Fibroblast of skin of back (primary cell): ENCODE measurements at places on chromosomes 1 and 21.
A peak's percentile ranks its signal among the peaks of the same experiment; 100 is the strongest.

GRCh38 chr1:90925928-90926869, 95.6 kb downstream of the ZNF644 start:
- peak; percentile 66 for DNase-seq

DNA sequence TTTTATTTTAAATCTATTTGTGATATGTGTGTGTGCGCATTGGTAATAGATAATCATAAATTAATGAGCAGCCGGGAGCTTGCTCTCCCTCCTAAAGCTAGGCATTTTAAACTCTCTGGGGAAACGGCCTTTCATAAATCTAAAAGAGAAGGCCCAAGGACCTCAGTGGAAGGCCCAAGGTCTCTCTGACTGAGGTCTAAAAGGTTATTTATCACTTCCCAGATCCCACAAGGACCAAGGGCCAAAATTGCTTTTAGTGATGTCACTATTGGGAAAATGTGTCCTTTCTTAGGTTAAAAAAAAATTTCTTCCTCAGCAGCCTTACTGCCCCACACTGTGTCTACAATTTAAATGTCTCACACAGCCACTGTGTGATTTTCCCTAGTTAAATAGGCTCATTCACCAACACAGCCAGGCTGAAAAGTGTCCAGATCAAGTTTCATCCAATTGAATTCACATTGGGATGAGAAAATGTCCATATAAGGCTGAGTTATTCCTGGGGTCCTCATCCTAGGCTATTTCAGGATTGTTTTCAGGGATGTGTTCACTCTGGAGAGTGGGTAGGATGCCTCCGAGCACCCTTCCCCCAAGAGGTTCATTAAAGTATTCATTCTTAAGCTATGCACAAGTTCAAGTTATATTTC, 46.1 kb downstream of the SLC44A3 start:
- DNase-seq = peak; percentile 98

DNA sequence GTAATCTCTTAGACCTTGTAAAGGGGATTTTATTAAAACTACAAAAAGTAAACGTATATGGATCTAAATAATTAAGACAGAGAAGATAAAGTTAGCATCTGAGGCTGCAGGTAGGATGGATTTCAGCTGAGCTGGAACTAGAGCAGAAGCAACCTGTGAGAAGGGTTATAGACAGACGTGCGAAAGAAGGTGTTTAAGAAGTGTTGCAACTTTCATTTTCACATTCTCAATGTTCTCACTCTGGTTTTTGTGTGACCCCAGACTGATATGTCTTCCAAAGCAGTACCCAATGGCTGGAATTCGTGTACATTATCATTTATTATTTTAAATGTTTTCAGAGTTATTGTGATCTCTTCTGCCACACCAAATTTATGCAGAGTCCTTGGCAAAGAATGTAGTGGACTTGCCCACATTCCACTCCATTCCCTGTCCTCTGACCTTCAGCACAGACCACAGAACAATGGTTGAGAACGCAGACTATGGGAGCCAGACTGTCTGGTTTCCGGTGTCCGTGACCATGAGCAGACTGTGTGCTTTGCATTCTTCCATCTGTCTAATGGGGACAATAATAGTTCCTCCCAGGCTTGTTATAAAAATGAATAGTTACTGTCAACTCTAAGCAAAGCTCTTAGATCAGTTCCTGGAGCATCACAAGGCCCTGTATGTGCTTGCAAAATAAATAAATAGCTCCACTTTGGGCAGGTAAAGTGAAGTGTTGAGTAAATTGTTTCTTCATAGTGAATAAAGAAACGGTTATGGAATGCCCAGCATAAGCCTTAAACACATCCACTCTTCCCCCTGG, 140.6 kb upstream of the SAMSN1 start:
- DNase-seq = no peak

- no peak for DNase-seq
Measured at GRCh38 chr1:29392036-29392435, 155.7 kb downstream of the PTPRU start.

GRCh38 chr1:206476591-206476990, 6.3 kb downstream of the IKBKE start:
- DNase-seq = no peak

DNA sequence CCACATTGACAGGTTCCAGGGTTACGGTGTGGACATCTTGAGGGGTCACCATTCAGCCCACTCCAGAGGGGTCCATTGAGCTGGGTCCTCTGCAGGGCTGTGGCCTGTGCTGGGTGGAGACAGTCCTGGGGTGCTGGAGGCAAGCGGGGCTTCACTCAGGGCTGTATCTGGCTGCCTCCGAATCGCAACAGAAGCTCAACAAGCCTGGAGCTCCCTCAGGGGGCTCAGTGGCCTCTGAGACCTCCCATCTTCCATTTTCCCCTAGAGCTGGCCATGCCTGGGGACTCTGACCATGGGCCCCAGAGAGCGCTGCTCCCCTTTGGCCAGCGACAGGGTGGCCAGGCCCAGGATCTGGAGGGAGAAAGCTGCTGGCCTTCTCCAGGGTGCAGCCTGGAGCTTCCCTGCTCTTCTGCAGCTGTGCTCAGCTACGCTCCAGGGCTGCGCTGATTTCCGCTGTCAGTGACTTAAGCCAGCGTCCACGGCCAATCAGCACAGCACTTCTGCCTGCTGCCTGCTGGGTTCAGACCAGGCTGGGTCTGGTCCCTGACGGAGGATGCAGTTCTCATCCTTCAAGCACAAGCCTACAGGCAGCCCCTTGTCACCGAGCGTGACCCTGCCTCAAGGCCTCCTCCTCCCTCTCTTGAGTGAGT, 45.0 kb upstream of the ADARB1 start:
- DNase-seq = no peak

DNA sequence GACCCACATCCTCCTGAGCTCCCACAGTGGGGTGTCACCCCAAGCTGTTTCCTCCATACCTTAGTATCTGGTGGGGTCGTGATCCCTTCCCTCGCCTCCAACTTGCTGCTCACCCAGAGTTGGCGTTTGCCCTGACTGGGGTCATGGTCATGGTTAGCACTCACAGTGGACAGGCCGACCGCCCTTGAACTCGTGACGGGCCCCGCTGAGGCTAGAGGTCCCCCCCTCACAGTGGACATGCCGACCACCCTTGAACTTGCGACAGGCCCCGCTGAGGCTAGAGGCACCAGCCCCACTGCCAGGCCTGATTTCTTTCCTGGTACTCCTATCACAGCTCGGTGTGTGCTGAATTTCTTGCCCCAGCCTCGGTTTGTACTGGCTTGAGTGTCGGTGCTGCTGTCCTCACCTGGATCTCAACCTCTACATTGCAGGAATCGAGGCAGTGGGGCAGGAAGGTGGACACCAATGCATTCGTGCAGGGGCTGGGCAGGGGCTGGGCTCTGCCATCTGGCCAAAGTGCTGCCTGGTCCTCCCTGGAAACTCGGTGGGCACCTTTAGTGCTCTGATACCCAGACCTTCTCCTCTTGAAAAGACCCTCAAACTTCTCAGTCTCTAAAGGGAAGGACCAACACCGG, 37.5 kb upstream of the AJAP1 start:
- DNase-seq = no peak

DNA sequence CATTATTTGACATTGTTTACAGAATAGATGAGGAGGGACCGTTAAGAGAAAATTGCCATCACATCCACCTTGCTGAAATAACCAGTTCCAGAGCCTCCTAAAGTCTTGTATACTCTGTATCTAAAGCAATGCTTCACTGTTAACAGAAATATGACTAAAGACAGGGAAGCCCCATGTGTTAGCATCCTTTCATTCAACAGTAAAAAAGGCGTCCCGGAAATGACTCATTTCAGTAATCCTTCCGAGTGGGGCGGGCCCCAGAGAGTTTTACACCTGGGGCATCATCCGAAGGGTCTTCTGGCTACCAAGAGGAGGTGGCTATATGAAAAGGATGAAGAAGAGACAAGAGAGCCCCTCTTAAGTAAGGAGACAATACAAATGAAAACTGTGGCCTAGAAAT, 227.2 kb downstream of the SLC45A1 start:
- DNase-seq = no peak

DNA sequence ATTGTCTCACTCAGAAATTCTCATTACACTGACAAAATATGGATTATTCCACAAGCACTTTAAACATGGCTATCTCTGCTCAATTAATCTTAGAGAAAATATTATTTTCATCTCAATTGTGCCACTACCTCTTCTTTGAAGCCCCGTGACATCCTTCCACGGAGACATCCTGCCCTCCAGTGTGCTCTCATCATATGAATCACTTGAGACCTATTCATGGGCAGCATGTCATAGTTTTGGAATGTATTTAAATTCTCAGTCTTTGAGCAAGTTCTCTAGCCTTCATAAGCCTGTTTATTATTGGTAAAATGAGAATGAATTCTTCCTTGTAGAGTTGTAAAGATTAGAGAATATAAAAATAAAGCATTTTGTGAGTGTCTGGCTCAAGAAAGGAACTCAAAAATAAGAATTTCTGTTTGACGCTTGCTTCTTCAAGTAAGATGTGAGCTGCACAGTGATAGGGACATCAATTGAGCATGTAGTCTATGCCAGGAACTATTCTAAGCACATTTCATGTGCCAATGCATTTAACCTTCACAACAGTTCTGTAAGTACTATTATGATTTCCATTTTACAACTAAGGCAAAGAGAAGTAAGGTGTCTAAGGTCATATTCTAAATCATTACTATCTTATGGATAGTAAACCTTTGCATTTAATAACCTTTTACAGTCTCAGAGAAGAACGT, 557.4 kb upstream of the ZRANB2 start:
- peak; percentile 89 for DNase-seq

GRCh38 chr1:217585577-217585976, 45.3 kb downstream of the GPATCH2 start:
- DNase-seq = no peak

- DNase-seq = no peak
Measured at GRCh38 chr1:47324682-47325081, 8.9 kb upstream of the CMPK1 start.

- DNase-seq = no peak
Measured at GRCh38 chr1:37947364-37947763, 511 bp upstream of the INPP5B start.

DNA sequence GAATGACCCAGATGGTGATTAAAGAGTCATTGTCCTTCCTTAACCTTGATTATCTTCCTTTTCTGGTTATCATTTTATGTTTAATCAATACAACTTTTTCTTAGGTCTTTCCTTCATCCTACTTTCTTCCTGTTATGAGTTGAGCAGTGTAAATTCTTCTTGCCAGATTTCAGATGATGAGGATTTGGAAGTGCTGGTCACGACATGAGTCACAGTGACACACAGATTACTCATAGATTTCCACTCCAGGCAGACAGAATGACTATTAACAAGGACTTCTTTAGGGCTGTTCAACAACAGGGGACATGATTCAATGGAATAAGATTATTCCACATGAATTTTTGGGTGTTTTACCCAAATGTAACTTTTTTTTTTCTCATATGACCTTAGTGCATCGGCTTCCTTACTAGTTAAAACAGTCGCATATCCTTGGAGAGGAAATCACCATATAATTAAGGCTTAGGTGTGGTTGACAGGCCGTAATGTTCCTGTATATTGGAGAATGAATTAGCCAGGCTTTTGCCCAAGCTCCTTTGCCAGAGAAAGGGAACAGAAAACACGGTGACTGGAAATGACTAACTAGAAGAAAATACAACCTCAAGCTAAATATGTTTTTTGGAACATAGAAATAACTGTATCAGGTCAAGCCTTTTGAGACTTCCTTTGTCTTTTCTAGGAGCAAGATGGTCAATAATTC, 44.2 kb downstream of the PRRX1 start:
- DNase-seq = peak; percentile 99

GRCh38 chr1:228452194-228453021, 34.8 kb upstream of the RNF187 start:
- DNase-seq = no peak

GRCh38 chr1:107821340-107821739, 143.6 kb downstream of the VAV3 start:
- DNase-seq = peak; percentile 4

DNA sequence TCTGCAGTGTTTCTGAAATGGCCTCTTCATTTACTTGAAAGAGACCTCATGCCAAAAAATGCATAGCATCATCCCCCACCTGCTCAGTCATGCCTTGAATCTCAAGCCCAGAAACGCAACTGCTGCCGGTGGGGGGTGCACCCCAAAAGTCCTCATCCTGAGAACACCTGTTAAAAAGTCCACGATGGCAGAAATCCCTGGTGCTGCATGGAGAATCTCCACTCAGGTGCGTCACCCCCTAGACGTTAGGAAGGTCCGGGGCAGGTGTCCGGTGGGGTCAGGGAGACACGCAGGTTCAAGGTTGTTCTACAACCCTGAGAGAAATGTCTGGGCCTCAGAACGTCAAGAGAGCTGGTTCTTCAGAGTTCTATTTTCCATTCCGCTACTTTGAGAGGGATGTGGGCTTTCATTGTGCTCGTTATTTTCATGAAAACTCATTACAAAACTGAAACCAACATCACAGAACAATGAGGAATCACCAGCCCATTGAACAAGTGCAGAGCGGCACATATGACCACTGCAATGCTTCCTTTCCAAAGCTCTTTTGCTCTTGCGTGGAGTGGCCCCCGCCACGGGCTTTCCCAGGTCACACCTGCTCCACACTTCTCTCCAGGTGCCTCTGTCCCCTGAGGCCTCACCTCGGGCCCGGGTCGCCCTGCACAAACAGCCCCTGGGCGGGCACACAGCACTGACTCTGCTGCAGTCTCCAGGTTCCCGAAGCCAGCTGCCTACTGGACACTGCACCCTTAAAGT, 201.9 kb downstream of the TOMM20 start:
- no peak for DNase-seq

GRCh38 chr1:244598611-244599010, 54.3 kb upstream of the DESI2 start:
- no peak for DNase-seq

DNA sequence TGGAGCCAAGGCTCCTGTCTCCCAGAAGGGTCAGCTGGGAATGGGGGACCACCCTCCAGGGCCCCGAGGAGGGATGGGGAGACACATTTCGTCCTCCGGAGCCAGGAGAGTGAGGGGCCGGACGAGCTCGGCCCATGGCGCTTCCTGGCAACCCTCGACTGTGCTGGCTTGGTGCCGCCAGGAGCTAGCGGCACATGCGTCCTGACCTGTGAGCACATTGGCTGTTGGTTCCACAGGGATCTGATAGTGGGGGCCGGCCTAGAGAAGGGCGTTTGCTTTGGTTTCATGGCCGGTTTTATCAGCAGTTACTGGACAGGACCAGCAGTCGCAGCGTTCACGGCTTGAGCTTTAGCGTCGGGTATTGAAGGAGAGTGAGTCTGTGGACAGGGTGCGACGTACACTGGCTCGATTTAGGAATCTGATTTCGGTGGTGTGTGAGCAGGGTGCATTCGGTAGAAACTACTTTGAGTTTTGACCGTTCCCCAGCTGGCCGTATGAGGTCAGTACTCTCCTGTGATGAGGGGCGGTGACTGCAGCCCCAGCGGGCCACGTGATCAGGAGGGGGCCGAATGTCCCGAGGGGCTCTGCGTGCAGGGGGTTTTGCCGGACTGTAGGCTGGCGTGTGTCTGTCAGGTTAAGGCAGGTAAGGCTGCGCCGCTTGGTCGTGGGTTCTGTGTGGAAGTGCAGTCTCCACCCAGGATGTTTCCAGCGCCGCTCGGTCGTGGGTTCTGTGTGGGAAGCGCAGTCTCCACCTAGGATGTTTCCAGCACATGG, 18.7 kb downstream of the FAAP20 start:
- DNase-seq = no peak

DNA sequence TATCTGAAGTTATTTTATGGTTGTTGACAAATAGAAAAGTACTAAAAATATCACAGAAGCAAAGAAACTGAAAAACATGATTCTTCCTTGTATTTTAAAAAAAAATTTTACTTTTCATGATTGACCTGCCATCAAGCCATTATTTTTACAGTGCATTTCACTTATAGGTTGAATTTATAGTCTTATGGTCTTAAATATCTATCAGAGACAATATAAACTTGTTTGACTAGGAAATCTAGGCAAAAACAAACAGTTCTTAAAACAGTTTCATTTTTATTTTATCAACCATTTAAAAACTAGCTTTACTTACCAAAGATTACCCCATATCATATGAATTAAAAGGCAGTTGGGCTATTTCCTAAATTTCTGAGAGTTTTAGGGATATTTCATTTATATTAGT, 59.2 kb downstream of the SLC16A1 start:
- DNase-seq = no peak
